ENCODE measurements at places on chromosomes 7 and 10.

DNA sequence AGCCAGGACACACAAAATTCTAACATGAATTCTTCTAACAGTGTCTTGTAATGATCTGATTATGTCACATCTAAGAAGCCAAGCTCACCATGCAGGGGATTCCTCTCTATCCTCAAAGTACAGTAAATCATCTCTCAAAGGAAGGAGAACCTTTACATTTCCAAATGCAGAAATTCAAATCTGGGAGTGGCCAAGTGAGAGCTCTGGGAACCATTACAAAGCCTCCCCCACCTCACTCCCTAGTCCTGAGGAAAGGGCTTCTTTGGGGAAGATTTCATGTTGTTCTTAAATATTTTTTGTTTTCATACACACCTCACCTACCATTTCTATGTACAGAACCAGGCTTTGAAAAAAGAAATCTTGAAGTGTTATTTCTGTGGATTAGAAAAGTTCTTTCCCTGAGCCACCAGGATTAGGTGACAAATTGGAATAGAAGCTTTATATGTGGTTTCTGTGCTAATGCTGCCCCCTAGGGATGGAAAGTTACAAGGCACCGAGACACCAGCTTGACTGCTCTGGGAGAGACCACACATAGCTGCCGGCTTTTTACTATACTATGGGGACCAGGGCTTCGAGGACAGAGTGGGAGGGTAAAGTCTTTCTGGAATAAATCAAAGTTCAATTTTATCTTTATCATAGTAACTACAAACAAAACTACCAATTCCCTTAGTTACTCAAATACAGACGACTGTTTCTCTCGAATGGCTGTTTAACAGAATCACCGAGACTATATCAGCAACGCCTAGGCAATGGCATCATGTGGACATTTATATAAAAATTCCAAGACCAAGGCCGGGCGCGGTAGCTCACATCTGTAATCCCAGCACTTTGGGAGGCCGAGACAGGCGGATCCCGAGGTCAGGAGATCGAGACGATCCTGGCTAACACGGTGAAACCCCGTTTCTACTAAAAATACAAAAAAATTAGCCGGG lies 116.1 kb downstream of the RNF216 start:
- peak; percentile 59 for DNase-seq

DNA sequence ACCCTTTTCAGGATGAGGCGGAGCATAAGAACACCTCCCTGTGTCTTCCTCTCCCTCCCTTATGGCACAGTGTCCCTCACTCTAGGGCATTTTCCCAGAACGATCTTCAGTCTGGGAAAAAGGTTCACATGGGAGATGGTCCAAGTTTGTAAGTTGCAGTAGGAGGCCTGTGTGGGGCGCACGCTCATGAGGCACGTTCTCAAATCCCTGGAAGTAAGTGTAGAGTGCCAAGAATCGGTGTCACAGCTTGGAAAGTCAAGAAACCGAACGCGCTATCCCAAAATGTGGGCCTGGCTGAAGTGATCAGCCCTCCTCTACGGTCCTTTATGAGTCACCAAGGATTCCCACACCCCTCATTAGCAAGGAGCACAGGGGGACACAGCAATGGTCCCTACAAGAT lies 23.9 kb upstream of the SMARCD3 start:
- no peak for DNase-seq

DNA sequence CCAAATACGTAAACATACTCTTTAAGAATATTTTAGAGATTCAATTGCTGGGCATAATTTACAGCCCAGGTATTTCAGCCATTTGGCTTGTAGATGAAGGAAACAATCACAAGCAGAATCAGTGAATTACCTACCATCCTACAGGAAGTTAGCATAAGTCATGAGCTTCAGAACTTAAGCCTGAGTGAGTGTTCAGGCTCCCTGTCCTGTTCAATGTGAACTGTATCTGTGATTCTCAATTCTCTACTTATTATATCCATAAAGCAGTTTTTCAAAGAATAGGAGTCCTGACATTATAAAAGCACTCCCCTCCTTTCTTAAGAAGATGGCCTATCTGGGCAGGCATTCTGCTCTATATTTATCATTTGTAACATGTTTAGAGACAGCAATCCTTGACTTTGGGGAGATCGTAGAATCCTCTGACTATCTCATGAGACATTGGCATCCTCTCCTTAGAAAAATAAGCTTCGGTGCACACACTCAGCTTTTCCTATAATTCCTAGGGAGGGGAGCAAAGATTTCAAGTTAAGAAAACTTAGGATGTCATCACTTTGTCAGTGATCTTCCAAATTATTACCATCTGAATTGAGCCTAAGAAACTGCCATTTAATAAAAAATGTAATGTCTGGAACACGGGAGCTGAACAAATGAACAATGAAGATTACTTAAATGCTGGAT lies 645.2 kb upstream of the IGFBP3 start:
- no peak for DNase-seq

- no peak for DNase-seq
Observed at GRCh38 chr10:120262857-120263547, 194.0 kb upstream of the PLPP4 start.

DNA sequence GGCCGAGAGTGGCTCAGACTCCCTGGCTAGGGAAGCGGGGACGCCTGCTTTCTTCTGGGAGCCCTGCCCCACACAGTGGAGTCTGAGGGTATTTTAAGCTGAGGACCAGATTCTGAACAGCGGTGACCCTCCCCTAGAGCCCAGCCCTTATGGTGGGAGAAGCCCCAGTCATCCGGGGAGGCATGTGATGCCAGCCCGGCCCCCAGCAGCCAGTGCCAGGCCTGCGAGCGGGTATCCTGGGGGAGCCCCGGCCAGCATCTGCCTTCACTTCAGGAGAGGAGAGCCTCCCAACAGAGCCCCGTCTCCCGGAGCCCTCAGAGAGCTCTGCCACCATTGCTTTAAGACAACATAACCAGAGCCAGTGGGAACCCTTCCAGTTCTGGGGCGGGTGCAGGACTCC lies 41.5 kb upstream of the DNAJB6 start:
- DNase-seq = no peak
